Epithelial cell of alveolus of lung (primary cell): ENCODE measurements at places on chromosomes 4 and X. TPM values are rescaled to one million over a fixed set of nuclear protein-coding genes. Genes with fewer than 3 reads are reported as not detected.

The HMX1 gene
- not detected in 2 replicates for total RNA-seq

The TLR1 gene
- total RNA-seq, result 0.39 TPM in 1 of 2 replicates, not detected in the other

The SSX4B gene
- total RNA-seq, result not detected in 2 replicates

The GAGE12F gene
- total RNA-seq, result not detected in 2 replicates

The SSX1 gene
- total RNA-seq, result not detected in 2 replicates

The MAPK10 gene
- 1.4 and 25.2 TPM in 2 replicates for total RNA-seq

The NXT2 gene
- 10.0 and 12.1 TPM in 2 replicates for total RNA-seq

The CT55 gene
- not detected in 2 replicates for total RNA-seq

The ITM2A gene
- 0.32 and 0.91 TPM in 2 replicates for total RNA-seq

The TMSB15C gene
- 1.9 and 3.2 TPM in 2 replicates for total RNA-seq

The ADGRL3 gene
- total RNA-seq, result 5.3 and 27.1 TPM in 2 replicates

The ACE2 gene
- not detected in 2 replicates for total RNA-seq

The HEPH gene
- total RNA-seq, result 8.5 and 29.9 TPM in 2 replicates
